A549 (cell line): ENCODE measurements at places on chromosomes 7 and 10.

DNA sequence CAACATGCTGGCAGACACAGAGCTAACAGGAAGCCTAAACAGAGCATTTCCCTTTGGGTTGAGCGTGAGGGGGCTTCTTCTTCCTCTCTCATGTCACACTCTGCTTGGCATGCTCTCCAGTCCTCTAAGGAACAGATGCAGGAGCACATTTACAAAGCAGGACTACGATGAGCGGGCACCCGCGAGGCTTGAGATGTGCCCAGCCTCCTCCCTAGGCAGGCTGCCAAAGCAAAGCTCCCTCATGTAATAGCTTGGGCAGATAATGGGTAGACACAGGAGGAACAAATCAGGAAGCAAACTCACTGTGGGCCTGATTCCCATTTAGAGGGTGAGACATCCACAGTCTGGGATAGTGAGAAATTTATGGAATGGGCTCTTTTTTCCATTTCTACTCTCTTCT, 519.1 kb downstream of the NRG3 start:
- DNase-seq = no peak

GRCh38 chr10:88544140-88544870, 38.8 kb downstream of the RNLS start:
- no peak for DNase-seq

DNA sequence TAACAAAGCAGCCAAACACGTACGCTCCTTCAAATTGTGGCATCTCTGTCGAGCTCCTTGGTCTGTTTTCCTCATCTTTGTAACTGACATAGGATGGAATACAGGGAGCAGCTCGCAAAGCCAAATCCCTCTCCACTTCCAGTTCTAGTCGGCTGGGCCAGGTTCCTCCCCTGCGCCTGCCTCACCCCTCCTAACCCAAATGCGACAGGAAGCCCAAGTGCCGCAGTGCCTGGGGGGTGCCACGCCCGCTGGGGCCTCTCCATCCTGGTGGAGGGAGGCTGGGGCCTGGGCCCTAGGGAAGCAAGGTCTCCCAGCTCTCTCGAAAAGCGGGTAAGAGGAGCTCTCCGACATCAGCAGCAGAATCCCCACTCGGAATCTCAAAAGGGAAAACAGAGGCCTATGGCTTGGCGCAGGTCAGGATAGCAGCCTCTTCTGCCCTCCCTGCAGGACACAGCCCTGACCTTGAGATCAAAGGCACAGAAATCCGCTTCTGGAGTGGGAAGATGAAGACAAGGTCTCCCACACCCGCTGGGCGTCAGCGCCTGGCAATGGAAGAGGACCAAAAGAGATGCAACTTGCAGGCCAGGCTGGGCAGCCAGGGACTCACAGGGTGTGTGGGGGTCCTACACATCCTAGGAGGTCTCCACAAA, 165.8 kb downstream of the NRF1 start:
- DNase-seq = no peak

DNA sequence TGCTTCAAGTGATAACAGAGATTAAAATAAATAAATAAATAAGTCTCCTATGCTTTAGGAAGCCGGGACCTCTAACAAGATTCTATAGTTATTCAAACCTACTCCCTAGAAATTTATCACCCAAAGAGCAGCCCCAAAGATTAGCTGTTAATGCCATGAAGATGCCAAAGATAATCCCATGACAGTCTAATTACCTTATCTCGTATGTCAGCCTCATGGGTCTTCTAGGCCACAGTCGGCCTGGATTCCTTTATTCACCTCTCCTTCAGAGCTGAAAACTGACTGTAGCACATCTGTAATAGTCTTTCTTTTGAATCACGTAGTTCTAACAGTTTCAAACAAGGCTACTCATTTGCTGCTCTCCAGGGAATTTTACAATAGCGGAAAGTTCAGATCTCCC, 24.2 kb downstream of the COL1A2 start:
- DNase-seq = no peak

DNA sequence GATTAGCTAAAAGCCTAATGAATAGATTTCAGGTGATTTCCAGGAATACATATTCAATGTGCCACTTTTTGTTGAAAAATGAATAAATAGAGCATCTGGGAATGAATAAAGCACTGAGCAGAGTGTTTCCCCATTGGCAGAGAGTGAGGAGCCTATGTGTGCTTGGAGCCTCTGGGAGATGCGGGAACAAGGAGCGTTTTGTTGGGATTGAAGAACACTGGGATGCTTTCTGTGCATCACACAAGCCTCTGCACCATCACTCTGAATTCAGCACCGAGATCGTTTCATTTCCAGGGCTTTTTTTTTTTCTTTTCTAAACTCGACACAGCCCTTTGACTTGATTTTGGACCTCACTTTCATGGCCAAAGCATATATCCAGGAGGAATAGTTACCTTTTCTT, 111.4 kb downstream of the BAMBI start:
- DNase-seq = no peak

DNA sequence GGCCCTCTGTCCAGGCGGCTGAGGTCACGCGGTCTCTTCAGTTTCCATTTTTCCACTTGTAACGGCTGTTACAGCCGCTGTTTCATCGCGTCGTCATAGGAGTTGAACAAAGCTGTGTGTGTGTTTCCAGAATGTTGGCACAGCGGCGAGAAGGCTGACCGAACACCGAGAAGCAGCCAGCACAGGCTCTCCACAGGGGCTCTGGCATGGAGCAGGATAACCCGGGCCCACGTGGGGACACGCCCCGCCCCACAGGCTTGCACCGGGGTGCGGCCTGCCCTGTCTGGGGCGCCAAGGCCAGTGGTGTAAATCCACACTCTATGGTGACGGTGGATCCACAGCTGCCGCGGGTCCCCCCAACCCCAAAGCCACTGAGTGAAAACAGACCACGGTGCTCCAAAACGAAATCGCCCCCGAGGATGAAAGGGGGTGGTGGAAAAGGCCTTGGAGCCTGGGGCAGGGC, 448.2 kb downstream of the DNAJB6 start:
- DNase-seq = no peak

DNA sequence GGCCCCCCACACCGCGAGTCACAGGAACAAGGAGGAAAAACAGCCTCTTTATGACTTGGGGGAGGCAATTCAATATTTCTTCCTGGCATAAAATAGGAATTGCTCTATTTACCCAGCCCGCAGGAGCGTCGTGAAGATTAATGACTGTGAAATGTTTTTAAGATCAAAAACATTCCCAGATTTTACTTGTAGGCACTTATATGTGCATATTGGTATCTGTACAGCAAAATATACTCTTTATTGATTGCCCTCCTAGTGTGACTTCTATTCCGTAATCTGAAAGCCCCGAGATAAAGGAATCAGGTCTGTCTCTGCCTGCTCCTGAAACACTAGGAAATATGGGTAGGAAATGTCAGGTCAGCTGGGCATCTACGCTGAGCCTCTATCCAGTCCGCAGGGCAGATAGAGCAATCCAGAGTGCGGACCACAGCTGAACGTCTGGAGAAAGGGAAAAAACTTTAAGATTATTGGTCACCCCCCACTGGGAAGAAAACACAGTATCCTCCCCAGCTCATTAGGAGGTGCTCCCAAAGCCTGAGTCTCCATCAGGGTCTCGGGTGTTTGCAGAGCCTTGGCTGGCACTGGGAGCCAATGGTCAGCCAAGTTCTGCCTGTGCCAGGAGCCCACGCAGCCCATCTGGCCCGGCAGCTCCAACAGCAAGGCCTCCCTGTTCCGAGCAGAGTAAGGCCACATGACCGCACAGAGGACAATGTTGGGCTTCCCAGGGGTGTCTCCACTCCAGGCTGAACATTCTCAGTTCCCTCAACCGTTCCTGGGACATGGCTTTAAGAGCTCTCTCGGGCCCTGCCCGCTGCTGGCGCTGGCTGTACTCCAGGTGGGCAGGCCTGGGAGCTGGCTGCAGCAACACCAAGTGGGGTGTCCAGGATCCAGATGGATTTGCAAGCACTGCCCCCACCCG, 7.7 kb downstream of the CTBP2 start:
- DNase-seq = no peak

GRCh38 chr10:97573021-97573420, 442 bp downstream of the ANKRD2 start:
- DNase-seq = peak; percentile 35

GRCh38 chr10:49568235-49568634, 29.3 kb upstream of the ERCC6 start:
- DNase-seq = no peak

- no peak for DNase-seq
Observed at GRCh38 chr7:2210551-2211258, 22.0 kb downstream of the MAD1L1 start.

- peak; percentile 94 for DNase-seq
Observed at GRCh38 chr7:140517546-140518369, 38.5 kb upstream of the MKRN1 start.

GRCh38 chr7:64904008-64904407, 935 bp downstream of the ZNF273 start:
- no peak for DNase-seq
